Endothelial cell of umbilical vein (primary cell): ENCODE measurements at places on chromosomes 2 and 18.

DNA sequence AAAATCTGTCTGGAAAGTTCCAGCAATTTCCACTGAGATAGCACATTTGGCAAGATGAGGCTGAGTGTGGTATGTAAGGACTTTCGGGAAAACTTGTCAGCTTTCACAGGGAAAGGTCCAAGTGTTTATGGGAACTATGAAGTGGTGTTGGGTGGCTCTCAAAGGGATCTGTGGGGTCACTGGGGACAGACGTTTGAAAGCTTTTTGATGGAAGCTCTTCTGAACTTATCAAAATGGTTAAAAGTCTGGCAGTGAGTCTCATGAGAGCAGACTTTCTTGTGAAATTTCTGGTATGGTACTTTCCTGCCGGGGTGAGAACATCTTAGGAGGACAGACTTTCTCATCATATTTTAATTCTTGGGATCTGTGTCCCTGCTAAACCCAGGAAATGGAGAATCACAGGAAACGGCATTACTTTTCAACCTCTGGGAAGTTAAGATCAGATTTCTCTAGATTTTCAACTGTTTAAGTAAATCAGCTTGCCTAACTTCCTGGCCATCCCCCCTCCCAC is 546.3 kb upstream of the ZEB2 start:
- H3K36me3 ChIP-seq, result no peaks in the 10 kb centered on the region
- H3K27ac ChIP-seq, result no peak overlapping the region
- no peaks in the 10 kb centered on the region for H3K27me3 ChIP-seq
- no peaks in the 10 kb centered on the region for H3K4me1 ChIP-seq

DNA sequence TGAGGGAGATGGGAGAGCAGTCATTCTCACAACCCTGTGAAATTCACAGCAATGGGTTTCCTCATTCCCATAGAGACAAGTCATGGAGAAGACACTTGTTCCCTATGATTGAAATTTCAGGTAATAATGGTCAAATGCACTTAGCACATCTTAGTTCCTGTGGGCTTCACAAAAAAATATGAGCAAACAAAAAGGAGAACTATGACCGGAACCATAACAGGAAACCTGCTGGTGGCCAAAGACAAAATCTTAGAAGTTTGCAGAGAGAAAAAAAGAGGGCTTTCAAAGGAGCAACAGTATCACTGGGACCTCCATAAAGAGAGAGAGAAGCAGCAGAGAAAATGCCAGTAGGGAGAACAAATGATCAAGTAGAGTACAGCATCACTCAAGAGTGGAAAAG is 138.9 kb upstream of the APCDD1 start:
- peaks cover 12% of the 10 kb centered on the region for H3K27me3 ChIP-seq
- H3K4me1 ChIP-seq, result no peaks in the 10 kb centered on the region
- H3K4me3 ChIP-seq, result no peak overlapping the region
- no peaks in the 10 kb centered on the region for H3K36me3 ChIP-seq
- no peak overlapping the region for H3K27ac ChIP-seq
- no peak for DNase-seq

- H3K27ac ChIP-seq, result no peak overlapping the region
- no peaks in the 10 kb centered on the region for H3K36me3 ChIP-seq
- no peak overlapping the region for H3K4me3 ChIP-seq
- H3K27me3 ChIP-seq, result no peaks in the 10 kb centered on the region
- no peak for DNase-seq
Measured at GRCh38 chr2:145687442-145688134, 1167.7 kb upstream of the ZEB2 start.

- H3K4me1 ChIP-seq, result no peaks in the 10 kb centered on the region
- no peak for DNase-seq
- H3K4me3 ChIP-seq, result no peak overlapping the region
Measured at GRCh38 chr18:66048406-66048805, 297.6 kb downstream of the CDH7 start.

DNA sequence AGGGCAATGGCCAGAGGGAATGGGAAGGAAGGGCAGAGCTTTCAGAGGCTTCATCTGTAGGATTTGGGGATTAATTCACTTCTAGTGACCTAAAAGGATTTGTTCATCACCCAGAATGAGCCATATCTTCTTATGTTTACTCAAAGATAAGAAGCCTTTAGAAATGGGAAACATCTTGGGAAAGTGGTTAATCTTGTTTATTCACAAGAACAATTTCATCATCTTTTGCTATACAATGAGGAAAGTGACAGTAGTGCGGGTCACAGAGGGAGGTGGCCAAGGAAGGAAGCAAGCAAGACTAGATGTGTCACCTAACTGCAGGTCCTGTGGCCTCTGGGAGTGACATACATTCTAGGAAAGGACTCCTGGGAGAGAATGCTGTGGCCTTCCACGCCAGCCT is 140.4 kb upstream of the ALPP start:
- no peaks in the 10 kb centered on the region for H3K36me3 ChIP-seq
- no peak overlapping the region for H3K4me3 ChIP-seq
- H3K27me3 ChIP-seq, result no peaks in the 10 kb centered on the region
- H3K4me1 ChIP-seq, result no peaks in the 10 kb centered on the region
